ENCODE measurements at places on chromosomes 2 and 18.
A peak's percentile ranks its signal among the peaks of the same experiment; 100 is the strongest.

GRCh38 chr2:236844711-236845110, 241.0 kb upstream of the COPS8 start:
- DNase-seq, result no peak

GRCh38 chr2:169397697-169398096, 35.4 kb upstream of the LRP2 start:
- DNase-seq, result no peak

- DNase-seq, result no peak
Observed at GRCh38 chr2:232667989-232668583, 29.0 kb upstream of the GIGYF2 start.

GRCh38 chr2:65227020-65227455, 593 bp upstream of the ACTR2 start:
- DNase-seq, result no peak

GRCh38 chr2:55159037-55159651, 72.9 kb downstream of the CLHC1 start:
- no peak for DNase-seq

- DNase-seq, result no peak
Observed at GRCh38 chr2:96584017-96584416, 47.5 kb downstream of the ARID5A start.

DNA sequence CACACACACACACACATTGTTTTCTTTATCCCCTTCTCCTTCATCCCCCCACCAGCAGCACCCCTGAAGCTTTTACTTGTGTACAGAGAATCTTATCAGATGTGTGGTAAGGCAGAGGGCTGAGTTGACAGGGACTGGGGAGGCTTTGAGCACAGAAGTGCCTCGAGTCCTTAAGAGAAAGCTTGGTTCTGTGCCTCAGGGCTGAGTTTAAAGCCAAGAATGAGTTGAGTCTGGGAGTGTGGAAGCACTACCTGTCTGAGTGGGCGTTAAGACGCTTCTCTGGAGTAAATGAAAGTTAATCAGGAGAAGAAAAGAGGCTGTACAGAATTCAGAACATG, 2.7 kb downstream of the ID2 start:
- no peak for DNase-seq

GRCh38 chr2:96554293-96555145, 18.0 kb downstream of the ARID5A start:
- DNase-seq, result peak; percentile 31

GRCh38 chr18:58158008-58158407, 114.0 kb downstream of the NEDD4L start:
- no peak for DNase-seq

GRCh38 chr18:22303927-22304326, 113.8 kb downstream of the CTAGE1 start:
- DNase-seq, result no peak

- no peak for DNase-seq
Observed at GRCh38 chr2:70527447-70528080, 26.1 kb downstream of the TGFA start.

DNA sequence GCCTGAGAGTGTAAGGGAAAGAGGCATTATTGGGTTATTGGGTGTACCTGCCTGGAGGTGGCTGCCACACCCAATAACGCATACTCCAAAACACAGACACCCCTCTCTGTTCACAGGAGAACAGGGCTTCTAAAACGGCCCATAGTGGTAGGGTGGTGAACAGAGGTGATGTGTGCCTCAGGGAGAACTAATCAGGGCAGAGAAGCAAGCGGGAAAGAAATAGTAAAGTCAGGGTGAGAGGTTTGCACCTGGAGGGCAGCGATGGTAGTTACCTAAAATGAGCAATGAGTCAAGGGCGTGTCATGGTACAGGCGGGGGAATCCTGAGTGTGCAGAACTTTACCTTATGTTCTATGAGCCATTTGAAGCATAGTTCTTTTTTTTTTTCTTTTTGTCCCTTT, 21.6 kb upstream of the VPS4B start:
- DNase-seq, result no peak

- no peak for DNase-seq
Observed at GRCh38 chr2:174444761-174445160, 42.1 kb downstream of the GPR155 start.

DNA sequence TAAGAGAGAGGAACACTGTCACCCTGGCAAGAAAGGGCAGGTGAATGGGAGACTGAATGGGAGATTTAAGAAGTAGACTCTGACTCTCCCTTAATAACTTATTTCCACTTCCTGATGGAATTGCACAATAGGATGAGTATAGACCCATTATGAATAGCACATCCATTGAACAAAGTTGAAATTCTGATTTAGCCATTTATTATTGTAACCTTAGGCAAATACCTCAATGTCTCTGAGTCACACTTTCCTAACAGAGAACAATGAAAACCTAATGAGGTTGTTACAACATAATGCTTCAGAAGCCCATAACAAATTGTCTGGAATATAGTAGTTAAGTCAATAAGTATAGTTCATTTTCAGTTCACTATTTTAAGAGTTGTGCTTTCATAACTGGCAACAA, 78.9 kb downstream of the NRXN1 start:
- no peak for DNase-seq

DNA sequence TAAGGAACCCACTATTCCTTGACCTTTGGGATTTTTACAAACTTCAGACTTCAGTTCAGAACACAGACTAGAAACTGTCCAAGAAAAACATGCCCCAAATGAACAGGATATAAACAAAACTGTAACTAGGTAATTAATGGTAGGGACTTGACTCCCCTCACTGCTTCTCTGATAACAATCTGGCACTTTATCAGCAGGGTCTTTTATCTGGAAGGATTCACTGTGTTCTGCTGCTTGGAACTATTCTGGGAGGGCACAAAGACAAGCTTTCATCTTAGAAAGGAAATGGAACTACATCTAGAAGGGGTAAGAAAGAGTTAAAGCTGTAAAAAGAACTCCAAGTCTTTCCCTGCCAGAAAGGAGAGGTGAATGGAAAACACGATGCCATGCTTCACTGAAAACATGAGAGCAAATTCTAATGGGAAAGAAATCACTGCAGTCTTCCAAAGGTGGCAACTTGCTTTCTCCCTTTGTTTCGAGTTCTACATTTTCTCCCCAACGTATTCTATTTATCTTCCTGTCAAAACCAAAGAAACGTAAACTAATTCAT, 181.2 kb downstream of the THADA start:
- no peak for DNase-seq

GRCh38 chr2:68060652-68061051, 2.2 kb downstream of the C1D start:
- no peak for DNase-seq

- peak; percentile 11 for DNase-seq
Observed at GRCh38 chr2:16665748-16666448, at the start of gene CYRIA. CYRIA (minus strand) TSS chr2:16665834; CDS start chr2:16588119, 77,715 bp downstream.

DNA sequence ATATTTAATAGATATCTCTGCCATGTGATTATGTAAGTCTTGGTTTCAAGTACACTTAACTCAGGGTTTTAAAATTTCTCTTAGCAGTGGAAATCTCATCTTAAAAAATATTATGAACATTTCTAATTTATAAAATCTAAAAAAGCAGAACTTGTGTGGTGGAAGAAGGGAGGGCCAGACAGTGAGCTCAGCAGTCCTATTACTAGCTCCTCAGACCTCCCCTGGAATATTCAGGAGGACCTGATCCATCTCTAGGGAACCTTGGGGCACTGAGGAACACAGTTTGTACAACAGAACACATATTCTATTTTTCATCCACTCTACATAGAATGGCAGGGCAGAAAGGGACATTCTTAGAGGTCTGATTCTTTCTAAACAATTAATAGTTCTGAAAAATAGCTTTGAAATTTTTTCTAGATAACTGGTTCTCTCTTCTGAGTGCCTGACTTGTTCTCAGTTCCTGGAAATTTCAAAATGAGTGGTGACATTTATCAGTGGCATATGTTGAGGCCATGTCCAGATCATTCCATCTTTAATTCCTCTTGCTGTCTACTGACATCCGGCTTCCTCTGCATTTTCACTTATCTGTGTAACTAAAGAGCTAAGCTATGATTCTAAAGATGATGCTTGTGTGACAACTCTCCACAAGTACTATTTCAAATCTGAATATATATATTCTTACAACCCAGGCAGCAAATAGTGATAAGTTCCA, 8.2 kb upstream of the MAP4K4 start:
- no peak for DNase-seq

- DNase-seq, result no peak
Observed at GRCh38 chr2:235024191-235024860, 72.5 kb downstream of the SH3BP4 start.

GRCh38 chr2:120624061-120624737, 111.5 kb upstream of the GLI2 start:
- no peak for DNase-seq

- no peak for DNase-seq
Observed at GRCh38 chr2:227536445-227536844, 62.2 kb upstream of the SCYGR2 start.

- no peak for DNase-seq
Observed at GRCh38 chr2:53519918-53520841, 247.4 kb upstream of the CHAC2 start.

GRCh38 chr18:52237551-52237950, 102.4 kb upstream of the DCC start:
- no peak for DNase-seq

DNA sequence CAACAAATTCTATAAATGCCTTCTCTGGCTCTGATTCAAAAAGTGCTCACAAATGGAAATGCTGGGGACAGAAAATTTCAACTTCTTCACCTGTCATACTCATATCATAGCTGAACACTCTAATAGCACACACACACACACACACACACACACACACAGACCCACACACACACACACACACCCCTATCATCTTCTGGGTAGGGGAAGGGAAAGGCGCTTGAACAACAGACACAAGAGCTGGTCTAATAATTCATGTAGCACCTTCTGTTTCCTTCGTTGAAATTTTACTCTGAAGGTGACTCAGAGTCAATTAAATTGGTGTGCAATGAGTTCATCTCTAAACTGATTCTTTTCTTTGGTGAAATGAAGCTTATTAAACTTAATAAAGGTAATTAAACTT, 32.9 kb downstream of the CD28 start:
- DNase-seq, result no peak

DNA sequence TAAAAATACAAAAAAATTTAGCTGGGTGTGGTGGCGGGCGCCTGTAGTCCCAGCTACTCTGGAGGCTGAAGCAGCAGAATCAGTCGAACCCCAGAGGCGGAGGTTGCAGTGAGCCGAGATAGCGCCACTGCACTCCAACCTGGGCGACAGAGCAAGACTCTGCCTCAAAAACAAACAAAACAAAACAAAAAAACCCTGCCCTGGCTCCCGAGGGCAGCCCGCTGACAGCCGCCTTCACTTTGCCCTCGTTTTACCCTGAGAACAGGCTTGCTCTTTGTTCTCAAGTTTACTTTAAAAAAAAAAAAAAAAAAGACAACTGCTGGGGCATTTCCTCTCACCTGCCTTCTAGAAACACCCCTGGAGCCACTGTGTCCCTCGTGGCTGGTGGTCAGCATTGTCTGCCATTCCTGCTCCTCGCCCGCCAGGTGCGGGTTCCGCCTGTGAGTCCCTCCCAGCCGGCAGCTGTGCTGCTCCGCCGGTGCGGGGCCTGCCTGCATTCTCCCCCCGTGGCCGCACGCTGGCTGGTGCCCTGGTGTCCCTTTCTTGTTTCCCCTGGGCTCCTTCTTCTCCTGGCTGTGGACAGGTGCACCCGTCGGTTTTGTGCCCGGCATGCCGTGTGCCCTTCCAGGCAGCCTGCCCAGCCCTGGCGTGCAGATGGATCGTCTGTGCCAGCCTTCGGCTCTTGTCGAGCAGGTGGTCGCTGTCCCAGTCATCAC, 105.7 kb downstream of the USP40 start:
- DNase-seq, result no peak

DNA sequence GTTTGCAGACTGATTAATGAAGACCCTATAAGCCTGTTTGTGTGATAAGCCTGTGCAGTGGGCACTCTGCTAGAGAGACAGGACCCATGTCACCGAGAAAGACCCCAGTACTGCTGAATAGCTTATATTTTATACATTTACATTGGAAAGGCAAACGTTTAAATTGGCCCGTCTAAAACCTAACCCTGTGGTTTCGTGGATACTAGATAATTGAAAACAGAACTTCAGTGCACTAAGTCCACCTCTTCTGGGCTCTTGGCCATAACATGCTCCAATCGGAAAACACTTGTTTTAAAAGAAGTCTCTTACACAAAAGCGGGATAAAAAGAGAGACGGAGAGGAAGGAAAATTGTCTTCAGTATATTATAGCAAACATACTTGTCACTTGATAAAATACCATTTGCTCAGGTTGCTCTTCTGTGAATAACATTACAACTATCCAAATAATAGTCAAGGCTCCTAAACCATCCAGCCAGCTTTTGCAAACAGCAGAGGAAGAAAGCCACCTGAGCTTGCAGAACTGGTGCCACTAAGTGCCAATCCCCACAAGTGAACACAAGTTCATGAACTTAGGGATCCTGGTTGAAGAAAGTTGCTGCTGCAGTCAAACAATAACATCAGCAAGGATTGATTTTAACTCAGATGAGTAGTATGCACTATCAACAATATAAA, 218.4 kb upstream of the FN1 start:
- DNase-seq, result no peak

Measured in activated T-helper 1 cell treated with anti-CD3 and anti-CD28 coated beads, Interleukin-2, amount 50 U/mL, for 16 hours (primary cell).